Large intestine (tissue), 12 donors: ENCODE measurements at places on chromosomes 2 and 18. TPM values are rescaled to one million over a fixed set of nuclear protein-coding genes. Genes with fewer than 3 reads are reported as not detected.

The METAP1D gene
- polyA plus RNA-seq = 11.4 TPM

DNA sequence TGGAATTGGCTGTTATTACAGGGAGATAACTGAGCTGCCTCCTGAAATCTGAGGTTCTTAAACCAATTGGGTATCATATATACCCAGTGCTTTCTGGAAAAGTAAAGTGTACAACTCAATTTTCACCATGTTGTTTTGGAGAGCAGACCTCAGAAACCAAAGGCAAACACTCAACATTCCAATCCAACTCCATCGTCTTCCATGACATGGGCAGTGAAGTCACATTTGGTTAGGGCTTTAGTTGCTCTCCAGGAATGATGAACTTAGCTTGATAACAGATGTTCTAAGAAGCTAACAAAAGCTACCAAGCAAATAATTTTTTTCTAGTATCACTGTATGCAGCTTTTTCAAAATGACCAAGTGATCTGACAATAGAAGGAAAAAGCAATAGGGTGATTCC, 107.0 kb upstream of the SLC35G4 start:
- DNase-seq = no peak

DNA sequence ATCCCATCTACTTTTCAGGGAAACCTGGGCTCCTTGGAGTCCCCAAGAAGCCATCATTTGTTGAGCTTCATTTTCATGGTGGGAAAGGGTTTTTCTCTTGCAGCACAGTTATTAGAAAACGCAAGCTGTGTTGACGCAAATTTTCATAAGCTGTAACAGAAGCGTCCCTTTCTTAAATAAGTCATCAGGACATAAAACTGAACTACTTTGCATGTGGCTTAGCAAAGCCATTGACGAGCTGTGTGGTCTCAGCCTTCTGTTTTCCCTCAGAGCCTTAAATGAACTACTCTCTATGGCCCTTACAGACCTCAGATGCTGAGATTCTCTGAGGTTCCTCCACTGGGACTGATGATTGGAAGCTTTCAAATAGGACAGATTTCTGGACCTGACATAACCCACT, 85.1 kb downstream of the ARL4C start:
- no peak for DNase-seq

DNA sequence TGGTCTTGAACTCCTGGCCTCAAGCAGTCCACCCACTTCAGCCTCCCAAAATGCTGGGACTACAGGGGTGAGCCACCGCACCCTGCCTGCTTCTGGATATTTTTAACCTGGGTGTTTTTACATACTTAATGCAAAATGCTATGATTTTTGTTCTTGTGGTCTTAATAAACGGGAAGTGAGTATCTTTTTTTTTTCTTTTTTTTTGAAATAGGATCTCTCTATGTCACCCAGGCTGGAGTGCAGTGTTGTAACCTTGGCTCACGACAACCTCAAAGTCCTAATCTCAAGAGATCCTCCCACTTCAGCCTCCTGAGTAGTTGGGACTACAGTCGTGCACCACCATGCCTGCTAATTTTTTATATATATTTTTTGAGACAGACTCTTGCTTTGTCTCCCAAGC, 19.2 kb upstream of the ASXL2 start:
- no peak for DNase-seq

The RNU2-63P gene
- polyA plus RNA-seq = not detected

DNA sequence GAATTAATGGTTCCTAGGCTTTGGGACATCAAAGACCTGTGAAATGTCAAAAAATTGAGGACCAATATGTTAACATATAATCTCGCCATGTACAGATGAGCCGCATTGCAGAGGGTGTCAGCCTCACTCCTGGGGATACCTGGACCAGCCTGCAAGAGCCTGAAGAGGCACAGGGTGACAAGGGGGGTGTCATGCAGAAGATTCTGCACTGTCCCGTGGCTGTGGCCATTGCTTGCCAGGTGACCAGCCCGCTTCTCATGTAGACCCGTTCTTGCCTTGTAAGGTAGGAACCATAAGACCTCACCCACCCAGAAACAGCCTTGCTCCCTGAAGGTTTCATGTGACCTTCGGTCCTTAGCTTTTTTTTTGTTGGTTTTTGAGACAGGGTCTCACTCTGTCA, 37.5 kb downstream of the TMEM37 start:
- DNase-seq = no peak

DNA sequence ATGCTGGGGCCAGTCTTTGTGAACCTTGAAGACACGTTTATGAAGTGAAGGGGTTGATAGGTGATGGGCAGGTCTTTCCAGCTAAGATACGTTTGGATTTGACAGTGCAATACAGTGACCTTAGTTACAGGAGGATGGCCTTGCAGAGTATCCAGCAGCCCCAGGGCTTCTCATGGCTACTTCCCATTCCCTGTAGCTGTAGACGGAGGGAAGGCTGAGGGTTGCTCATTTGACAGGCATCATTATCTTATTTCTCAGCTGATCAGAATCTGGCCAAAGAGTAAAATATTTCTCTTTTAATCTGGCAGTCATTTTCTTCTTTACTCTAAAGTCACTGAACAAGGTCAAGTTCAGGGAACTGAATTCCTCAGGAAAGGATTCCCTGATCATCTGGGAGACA, 85.1 kb upstream of the RMDN2 start:
- DNase-seq = no peak

DNA sequence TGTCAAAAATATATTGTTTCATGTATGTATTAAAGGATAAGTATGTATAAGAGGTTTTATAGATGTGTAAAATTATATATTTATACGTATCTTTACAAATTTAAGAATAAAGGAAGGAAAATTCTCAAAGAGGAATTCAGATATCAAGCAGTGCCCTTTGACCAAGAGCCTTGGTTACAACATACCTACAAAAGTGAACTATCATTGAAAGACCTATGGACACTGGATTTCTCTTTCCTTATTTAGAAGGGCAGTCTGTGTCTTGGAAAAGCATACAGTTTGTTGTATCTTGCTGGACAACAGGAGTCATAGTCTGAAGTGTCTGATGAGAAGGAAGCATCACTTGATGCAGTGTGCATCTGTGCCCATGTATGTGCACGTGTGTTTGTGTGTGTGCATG, 21.8 kb upstream of the USP40 start:
- peak; percentile 26 for DNase-seq

DNA sequence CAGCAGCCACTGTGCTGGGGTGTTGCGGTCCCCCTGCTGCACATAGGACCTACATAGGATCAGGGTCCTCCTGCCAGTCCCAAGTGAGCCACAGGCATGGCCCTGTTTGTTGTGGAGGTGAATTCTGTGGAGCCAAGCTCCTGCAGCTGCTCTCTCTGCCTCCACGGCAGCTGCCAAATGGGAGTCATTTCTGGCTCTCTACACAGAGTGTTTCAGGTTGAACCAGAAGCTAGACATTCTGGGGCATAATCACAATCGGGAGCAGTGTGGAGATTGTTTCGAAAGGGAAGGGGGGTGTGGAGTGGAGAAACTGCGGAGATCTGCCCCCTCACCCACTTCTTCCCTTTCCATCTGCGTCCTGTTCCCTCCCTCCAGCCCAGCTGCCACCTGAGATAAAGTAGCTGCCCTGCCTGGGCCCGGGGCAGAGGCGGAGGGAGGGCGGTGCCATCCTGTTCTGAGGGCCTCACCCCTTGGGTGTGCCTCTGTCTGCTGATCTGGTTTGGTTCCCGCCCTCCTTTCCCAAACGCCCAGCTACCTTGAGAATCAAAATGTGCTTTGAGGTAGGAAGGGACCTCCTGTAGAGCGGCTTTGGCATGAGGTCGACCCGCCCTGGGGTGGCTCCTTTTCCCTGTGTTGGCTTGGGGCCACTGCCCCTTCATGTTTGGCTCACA, 139.4 kb downstream of the WDSUB1 start:
- peak; percentile 52 for DNase-seq

The SPEG gene
- 35.1 TPM for polyA plus RNA-seq

DNA sequence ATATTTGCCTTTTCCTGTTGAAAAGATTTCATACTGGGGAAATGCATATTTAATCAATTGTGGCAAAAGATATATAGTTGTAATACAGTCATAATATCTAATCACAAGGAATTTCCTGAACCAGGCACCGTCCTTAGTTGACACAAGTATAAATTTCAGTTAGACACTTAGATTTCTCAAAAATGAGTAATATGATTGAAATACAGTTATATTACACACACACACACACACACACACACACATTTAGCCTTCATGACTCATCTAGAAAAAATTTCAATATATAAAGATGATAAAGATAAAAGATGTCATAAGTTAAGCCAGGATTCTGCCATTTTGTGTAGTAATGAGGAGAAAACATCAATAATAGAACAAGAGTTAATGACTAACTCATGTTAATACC, 258.4 kb upstream of the ZNF804A start:
- no peak for DNase-seq

DNA sequence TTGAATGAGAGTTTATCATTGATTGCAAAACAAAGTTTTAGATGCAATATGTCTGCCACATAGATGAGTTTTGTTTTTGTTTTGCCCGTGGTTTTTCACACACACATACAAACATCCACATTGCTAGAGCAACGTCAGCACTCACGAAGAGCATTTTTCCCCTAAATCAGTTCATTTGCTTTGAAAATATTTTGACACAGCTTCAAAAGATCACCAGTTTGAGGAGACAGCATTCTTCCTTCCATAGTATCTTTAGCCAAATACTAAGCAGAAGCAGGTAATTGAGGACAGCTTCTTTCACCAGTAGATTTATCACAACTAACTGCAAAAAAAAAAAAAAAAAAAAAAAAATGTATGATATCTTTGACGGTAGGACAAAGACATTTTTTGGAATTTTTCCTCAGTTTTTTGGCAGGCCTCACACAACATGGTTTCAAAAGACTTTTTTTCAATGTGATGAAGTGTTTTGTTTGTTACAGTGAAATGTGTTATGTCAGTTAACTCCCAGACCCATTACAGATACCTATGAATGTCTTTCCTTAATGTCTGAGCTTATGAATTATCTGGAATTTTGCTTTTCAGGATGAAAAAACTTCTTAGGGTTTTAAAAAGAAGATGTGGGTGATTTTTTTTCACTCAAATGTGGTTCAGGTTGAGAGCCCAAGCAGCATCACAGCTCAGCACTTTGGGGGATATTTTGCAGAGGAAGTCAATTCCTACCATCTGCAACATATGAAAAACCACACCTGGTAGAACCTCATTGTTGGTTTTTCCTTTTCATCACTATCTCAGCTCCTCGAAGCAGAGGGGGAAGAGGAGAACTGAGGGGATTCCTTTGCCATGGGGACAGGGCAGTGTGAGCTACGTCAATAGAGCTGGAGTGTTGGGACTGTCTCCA, 31.6 kb downstream of the AOX1 start:
- DNase-seq = no peak

- DNase-seq = peak; percentile 16
Measured at GRCh38 chr18:54947091-54947490, 12.2 kb downstream of the CCDC68 start.

The FAM210A gene
- 16.7 TPM for polyA plus RNA-seq

DNA sequence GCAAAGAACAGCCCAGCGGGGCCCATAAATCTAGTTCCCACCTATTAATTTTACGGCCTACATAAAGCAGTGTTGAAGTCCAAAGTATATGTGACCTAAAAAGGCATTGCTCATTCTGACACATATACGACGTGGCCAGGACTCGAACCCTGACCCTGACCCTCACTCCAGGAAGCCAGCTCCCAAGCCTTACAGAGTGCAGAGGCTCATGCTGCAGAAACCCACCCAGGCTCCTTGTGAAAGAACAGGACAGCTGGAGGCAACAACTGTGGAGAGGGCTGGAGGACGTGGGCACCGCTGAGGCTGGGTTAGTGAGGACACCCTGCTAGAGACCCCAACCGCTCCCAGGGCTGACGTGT, 221.6 kb downstream of the CYP26B1 start:
- DNase-seq = peak; percentile 82

DNA sequence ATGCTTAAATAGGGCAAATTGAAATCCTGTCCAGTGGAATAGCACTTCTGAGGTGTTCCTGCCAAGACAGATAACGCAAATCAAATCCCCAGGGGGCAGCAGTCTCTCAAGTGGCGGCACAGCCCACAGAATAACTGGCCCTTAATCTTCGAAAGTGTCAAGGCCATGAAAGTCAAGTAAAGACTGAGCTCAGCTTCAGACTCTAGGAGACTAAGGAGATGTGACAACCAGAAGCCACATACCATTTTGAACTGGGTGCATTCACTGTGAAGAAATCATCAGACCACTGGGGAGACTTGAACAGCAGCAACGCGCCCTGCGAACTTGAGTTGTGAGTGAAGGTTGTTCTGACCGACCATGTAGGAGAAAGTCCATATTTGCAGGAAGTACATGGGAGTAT, 66.0 kb upstream of the ASAP2 start:
- DNase-seq = no peak
